ENCODE measurements at places on chromosomes 3 and 15.

DNA sequence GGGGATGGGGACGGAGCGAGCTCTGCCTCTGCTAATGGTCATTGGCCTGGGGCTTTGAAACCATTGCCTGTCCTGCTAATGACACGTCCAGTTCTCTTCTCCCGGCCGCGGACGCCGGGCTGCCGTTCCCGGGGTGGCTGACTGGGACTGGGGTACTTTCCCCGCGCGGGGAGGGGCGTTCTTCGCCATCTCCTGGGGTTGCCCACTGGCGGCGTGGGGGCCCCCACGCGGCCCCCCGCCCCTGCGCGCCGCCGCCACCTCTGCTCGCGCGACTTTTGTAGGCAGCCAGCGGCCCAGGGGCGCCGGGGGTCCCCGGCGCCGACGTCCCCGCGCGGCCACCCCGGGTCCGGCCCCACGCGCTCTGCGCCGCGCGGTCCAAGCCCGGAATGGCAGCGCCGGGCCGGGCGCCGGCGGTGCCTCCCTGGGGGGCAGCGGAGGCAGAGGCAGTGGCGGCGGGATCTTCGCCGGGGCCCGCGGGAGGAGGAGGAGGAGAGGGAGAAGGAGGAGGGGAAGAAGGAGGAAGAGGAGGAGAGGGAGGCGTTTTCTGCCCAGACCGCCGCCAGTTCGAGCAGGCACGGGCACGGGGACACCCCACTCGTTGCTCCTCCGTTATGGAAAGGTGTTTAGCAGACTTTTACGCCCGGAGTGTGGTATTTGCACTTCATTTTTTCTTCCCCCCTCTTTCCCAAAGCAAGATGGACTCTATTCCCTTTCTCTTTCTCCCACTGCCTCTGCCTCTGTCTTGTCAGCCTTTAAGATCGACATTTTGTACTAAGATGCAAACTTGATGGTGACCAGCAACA is 2.3 kb downstream of the BBX start:
- DNase-seq, result no peak

DNA sequence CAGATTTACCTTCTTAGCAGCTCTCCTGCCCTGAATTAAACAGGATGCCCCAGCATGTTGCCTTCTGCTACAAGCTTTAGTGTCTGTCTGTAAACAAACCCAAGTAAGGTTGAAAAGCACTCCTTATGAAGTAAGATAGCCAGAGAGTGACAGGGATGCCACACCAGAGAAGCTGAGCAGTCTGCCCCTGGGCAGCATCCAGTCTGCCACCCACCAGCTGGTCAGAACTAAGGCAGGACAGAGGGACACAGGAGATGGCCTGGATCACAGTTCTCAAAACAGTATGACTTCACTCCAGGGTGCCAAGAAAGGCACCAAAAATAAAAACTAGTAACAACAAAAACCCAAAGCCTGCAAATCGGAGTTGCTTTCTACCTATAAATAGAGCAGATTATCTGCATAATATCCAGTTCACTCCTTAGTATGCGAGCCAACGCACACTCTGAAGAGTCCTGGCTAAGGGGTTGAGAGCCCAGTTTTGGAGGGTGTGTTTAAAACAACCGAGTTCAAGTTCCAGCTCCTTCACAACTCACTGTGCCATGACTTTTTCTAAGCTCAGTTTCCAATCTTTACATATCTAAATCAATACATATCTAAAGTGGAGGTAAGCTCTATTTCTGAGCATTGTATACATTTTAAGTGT is 198.9 kb downstream of the KCNMB2 start:
- no peak for DNase-seq

DNA sequence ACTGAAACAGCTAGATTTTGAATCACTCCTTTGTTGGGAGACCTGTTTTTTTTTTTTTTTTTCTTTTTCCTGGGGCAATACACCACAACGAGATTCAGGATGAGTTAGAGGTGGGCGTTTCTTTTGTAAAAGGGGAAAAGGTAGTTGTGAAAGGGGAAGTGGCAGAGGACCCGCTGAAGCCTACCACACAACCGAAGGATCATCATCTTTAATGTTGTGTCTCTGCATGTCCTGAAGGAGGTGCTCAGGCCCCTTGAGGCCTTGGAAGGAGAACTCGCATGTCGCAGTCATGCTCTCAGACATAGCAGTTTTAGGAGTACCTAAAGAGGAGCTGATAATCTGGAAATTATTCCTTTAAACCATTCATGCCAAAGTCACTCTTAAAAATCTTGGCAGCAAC is 137.9 kb upstream of the LRIG1 start:
- no peak for DNase-seq

- no peak for DNase-seq
Observed at GRCh38 chr3:175716446-175716845, 857.3 kb downstream of the NAALADL2 start.

- no peak for DNase-seq
Observed at GRCh38 chr3:58497097-58497496, 5.2 kb downstream of the KCTD6 start.

DNA sequence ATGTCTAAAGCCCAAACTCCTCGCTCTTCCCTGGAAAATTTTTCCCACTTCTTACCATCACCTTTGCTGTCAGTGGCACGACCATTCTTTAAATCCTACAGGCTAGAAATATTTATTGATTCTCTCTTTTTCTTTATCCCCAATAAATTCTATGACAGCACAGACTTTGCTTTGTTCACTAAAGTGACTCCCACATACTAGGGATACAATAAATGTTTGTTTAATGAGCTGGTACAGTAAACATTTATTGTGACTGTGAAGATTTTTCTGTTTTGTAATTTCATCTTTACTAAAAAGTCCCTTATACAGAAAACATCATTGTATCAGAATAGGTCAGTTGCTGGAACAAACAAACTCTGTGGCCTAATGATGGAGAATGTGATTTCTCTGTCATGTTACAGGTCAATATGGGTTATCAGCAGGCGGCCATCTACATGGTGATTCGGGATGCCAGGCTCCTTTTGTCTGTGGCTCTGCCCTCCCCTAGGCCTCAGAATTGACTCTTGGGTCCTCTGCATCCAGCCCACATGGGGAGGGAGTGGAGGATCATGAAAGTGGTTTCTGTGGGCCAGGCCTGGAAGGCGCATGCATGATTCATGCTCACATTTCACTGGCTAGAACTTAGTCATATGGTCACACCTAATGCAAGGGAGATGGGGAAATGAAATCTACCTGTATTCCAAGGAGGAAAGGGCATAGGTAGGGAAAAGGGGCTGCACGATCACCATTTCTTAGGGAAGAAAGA is 22.7 kb upstream of the KNG1 start:
- DNase-seq, result no peak

- no peak for DNase-seq
Observed at GRCh38 chr3:149377408-149378364, at the start of gene TM4SF1. TM4SF1 (minus strand) TSS chr3:149377649; CDS start chr3:149377547, 102 bp downstream.

- no peak for DNase-seq
Observed at GRCh38 chr3:45183872-45184262, 37.7 kb upstream of the CDCP1 start.

- no peak for DNase-seq
Observed at GRCh38 chr15:73571346-73571745, 61.8 kb downstream of the NPTN start.

- no peak for DNase-seq
Observed at GRCh38 chr3:59660852-59661625, 611.2 kb upstream of the CFAP20DC start.

DNA sequence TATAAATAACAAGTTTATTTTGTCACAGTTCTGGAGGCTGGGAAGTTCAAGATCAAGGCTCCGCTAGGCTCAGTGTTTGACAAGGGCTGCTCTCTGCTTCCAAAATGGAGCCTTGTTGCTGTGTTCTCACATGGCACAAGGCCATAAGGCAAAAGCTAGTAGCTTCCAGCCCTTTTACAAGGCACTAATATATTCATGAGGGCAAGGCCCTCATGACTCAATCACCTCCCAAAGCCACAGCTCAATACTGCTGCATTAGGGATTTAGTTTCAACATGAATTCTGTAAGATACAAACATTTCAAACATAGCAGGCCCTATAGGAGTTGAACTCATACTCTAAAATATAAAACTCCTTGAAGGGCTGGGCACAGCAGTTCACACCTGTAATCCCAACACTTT is 30.2 kb downstream of the ZBTB11 start:
- no peak for DNase-seq

DNA sequence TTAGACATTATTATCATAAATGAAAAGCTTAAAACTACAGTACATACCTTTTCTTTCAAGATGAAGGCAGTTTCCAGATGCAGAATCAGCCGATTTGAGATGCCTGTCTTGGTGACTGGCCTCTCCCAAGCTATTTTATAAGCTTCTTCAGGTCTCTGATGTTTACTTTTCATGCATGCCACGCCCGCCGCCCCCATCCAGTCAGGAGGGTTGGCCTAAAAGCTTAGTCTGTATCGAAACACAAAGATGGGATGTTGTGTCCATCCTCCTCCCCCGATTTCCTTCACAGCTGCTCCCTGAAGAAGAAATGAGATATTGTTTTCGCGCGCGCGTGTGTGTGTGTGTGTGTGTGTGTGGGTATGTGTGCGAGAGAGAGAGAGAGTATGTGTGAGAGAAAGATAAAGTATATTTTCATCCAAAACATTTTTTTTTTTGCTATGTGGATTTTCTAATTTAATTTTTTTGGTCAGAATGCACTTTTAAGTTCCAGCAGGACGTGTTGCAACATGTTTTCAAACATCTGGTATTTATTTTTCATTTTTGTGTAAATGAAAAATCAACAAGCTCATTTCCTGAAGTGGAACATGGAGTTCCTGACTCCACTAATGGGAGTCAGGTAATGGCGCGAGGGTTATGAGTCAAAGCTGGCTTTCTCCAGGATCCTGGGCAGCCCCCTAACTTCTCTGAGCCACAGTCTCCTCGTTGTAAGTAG is at the start of gene APOD:
APOD (minus strand) TSS at position 110 of the 712 bp plus-strand sequence. CDS start 4,479 bp downstream, outside the sequence.
- DNase-seq, result no peak

- DNase-seq, result no peak
Observed at GRCh38 chr3:43531835-43532234, 90.0 kb downstream of the ANO10 start.

DNA sequence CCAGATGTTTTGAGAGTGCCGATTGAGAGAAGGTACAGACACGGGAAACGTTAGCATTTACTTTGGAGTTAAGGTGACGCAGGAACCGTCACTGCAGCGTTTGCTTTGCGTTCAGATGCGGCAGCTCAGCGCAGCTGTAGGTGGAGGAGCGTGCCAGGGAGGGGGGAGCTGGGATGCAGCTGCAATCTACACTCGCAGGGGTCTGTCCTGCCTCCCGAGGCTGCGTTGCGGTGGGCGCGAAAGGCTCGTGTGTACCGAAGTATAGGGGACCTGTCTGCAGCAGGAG is 425 bp upstream of the FYTTD1 start:
- DNase-seq, result no peak

GRCh38 chr3:17911986-17912760 is 169.7 kb upstream of the TBC1D5 start:
- no peak for DNase-seq

DNA sequence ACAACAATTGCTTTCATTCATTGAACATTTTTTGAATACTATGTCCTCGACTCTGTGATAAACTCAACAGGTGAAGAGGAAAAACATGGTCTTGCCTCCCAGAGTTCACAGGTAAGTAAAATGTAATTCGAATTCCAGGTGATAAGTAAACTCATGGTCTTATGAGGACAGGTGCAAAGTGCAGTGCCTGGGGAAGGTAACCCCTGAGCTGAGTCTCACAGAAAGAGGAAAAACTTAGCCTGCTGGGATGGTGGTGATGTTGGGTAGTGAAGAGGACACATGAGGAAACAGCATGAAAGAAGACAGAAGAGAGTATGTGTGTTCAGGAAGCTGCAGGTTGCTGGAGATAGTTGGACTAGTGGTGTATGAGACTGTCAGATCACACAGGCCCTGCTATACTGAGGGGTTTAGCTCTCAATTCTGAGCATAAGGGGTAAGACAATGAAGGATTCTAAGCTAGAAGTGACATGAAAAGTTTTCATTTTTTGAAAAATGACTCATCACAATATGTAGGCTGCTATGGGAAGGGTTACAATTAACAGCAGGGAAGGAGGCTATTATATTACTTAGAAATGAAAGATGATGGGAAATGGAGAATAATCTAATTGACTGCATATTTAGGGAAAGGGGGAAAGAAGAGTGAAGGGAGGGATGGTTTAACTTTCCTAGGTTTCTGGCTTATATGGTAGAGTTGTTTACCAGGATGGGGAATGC is 111.3 kb downstream of the ISL2 start:
- DNase-seq, result no peak

DNA sequence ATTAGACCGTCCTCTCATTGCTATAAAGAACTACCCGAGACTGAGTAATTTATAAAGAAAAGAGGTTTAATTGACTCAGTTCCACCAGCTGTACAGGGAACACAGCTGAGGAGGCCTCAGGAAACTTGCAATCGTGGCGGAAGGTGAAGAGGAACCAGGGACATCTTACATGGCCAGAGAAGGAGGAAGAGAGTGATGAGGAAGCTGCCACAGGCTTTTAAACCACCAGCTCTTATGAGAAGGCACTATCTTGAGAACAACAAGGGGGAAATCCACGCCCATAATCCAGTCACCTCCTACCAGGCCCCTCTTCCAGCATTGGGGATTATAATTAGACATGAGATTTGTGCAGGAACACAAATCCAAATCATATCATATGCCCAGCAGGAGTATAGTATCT is 138.5 kb downstream of the ALCAM start:
- DNase-seq, result no peak

DNA sequence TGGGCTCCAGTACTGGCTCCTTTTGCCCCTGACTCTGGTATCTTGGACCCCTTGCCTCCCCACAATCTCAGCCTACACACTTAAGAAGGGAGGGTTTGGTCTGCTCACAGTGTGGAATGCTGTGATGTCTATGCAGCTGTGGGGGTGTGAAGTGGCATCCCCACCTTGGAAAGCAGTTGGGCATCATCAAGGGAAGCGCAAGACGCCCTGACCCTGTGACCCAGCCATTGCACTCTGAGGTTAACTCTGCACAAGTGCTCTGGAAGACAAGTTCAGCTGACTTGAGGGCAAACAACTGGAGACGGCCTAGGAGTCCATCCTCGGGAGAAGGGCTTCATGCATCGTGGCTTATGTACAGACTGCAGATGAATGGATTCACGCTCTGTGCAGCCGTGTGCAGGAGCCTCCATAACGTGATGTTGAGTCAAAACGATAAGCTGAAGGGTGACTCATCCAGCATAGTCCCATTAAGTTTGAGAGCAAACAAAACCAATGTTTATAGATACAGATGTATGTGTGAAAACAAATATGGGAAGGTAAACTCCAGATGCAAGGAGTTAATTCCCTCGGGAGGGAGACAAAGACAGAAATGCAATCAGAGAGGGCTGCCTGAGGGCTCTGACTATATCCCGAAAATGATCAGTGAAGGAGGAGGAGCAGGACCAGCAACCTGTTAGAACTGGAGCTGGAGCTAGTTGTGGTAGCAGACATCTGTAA is 86.8 kb downstream of the LSM3 start:
- no peak for DNase-seq

Data from stimulated activated CD8-positive, alpha-beta memory T cell treated with anti-CD3 and anti-CD28 coated beads, Interleukin-4, amount 100 ng/mL, for 1 hour (primary cell).